HFFc6 (cell line): ENCODE measurements at places on chromosomes 16 and 17. TPM values are rescaled to one million over a fixed set of nuclear protein-coding genes. Genes with fewer than 3 reads are reported as not detected.

The ZPBP2 gene
- not detected in 3 replicates for total RNA-seq

The EPN3 gene
- not detected in 3 replicates for total RNA-seq

The PRSS8 gene
- total RNA-seq: not detected in 3 replicates

- H3K4me3 ChIP-seq: no peak overlapping the region
- DNase-seq: no peak
- H3K27me3 ChIP-seq: peaks cover 12% of the 10 kb centered on the region
- H3K36me3 ChIP-seq: no peaks in the 10 kb centered on the region
- no peaks in the 10 kb centered on the region for H3K4me1 ChIP-seq
- no peak overlapping the region for H3K27ac ChIP-seq
Measured at GRCh38 chr16:50011707-50012106, 13.3 kb upstream of the CNEP1R1 start.

DNA sequence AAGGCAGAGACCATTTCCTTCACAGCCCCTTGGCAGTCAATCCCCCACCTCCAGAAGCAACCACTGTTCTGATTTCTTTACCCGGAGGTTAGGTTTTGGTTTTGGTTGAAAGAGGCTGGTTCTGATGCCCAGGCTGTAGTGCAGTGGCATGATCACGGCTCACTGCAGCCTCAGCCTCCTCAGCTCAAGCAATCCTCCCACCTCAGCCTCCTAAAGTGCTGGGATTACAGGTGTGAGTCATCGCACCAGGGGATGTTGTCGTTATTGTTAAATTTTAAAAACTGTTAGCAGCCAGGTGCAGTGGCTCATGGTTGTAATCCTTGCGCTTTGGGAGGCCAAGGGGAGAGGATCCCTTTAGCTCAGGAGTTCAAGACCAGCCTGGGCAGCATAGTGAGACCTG lies 3.0 kb upstream of the CTRB2 start:
- no peak overlapping the region for H3K4me3 ChIP-seq
- H3K27ac ChIP-seq: no peak overlapping the region
- DNase-seq: no peak

DNA sequence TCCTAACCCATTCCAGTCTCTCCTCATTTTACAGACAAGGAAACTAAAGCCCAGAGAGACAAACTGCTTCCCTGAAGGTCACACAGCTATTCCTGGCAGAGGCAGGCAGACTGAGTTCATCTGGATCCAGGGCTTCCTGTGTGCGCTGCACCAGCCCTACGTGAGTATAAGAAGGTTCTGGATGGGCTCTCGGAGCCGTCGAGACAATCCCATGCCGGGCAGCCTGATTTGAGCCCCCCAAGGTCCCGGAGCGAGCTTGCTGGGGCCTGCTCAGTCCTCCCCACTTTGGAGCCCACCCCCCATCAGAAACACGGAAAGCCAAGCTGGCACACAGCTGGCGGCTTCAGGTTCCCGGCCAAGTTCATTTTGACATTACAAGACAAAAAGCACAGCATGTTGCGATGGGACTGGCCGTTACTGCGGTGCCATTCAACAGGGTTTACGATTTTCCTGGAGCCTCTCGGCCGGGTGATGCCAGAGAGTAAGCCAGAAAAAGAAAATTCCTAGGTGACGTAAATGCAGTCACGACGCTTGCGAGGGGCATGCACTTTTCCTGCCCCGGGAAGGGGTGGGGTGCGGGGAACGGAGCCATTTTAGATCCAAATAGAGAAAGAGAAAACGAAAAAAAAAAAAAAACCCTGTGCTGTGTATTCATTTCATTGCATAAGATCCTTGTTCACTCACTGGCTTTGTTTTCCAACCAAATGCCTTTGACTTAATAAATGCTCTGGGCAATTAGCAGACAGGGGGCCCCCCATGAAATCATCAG lies 167.1 kb upstream of the FOXF1 start:
- H3K27ac ChIP-seq: peak overlapping the region; percentile 86
- H3K27me3 ChIP-seq: no peaks in the 10 kb centered on the region; the same call in 1 of the 2 replicates
- H3K36me3 ChIP-seq: no peaks in the 10 kb centered on the region
- peaks cover 47% of the 10 kb centered on the region for H3K4me1 ChIP-seq
- peak; percentile 76 for DNase-seq
- peak overlapping the region; percentile 73 for H3K4me3 ChIP-seq

- DNase-seq: no peak
- H3K27me3 ChIP-seq: no peaks in the 10 kb centered on the region
- H3K4me1 ChIP-seq: peaks cover 6% of the 10 kb centered on the region
- H3K36me3 ChIP-seq: peaks cover 22% of the 10 kb centered on the region
Measured at GRCh38 chr17:81228420-81228819, 5.7 kb upstream of the CEP131 start.

DNA sequence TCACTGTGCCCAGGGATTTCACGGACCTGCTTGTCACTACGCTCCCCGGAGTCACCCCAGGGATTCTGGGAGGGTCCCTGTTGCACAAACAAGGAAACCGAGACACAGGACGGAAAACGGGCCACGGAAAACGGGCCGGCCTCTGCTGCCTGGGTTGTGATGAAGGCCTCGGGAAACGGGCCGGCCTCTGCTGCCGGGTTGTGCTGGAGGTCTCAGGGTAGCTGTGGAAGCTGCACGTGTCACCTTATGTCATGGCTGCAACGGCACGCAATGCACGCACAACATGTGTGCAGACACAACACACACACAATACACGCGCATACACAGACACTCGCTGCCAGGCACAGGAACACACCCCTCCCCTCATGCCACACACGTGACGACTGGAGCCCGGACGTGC lies 27.0 kb upstream of the GNG13 start:
- no peak for DNase-seq

DNA sequence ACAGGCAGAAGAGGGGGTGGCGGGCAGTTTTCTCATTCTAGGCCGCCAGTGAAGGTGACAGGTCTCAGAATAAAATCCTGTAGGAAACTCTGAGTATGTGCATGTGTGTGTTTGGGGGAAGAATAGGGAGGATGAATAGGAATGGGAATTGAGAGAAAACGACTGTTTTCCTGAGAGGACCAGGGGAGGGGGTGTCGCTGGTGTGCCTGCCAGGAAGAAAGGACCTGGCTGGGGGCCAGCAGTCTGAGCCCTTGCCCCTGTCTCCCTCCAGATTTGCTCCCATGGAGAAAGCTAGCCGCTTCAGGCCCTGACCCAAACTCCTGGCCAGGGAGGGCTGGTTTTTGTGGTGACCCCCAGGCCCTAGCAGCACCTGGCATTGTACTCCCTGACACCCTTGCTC lies 14.4 kb downstream of the C17orf50 start:
- no peak overlapping the region for H3K27ac ChIP-seq
- DNase-seq: no peak
- peaks cover 54% of the 10 kb centered on the region for H3K27me3 ChIP-seq
- peaks cover 18% of the 10 kb centered on the region for H3K4me1 ChIP-seq

GRCh38 chr16:68995011-68995504 lies 110.4 kb upstream of the HAS3 start:
- H3K4me1 ChIP-seq: peaks cover 66% of the 10 kb centered on the region
- no peaks in the 10 kb centered on the region for H3K27me3 ChIP-seq
- peak; percentile 69 for DNase-seq
